ENCODE measurements at places on chromosomes 7 and 10. TPM values are rescaled to one million over a fixed set of nuclear protein-coding genes. Genes with fewer than 3 reads are reported as not detected.

The CLCN1 gene
- not detected for total RNA-seq

The EPO gene
- not detected for total RNA-seq

The SFTPA2 gene
- total RNA-seq = not detected

The ZNF503 gene
- 53.5 TPM for total RNA-seq

The FMC1 gene
- 17.7 TPM for total RNA-seq

The ZPBP gene
- not detected for total RNA-seq

The NPSR1 gene
- total RNA-seq = not detected

The SYCE1 gene
- 10.4 TPM for total RNA-seq

The FAM13C gene
- 79.9 TPM for total RNA-seq
